Stromal cell of bone marrow (primary cell): ENCODE measurements at places on chromosomes 3 and 15.

GRCh38 chr3:195207731-195208130 is 63.2 kb downstream of the XXYLT1 start:
- DNase-seq, result no peak

GRCh38 chr3:64110071-64110470 is 86.8 kb upstream of the PSMD6 start:
- DNase-seq, result no peak

DNA sequence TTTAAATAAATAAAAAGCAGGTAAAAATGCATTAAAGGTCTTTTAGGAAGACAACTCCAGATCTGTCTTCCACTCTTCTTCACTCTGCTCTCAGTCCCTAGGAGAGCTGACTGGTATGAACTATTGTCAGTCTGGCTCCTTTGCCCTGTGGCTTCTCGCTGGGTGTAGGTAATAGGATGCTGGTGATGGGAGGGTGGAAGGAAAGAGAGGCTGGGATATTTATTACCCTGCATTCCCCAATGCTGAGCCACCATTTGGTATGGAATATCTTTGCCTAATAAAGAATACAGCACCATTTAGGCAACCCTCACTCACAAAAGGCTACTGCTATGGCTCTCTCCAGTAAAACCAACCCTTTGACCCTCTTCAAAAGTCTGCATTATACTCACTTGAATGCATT is 326.9 kb downstream of the CNTN3 start:
- no peak for DNase-seq

DNA sequence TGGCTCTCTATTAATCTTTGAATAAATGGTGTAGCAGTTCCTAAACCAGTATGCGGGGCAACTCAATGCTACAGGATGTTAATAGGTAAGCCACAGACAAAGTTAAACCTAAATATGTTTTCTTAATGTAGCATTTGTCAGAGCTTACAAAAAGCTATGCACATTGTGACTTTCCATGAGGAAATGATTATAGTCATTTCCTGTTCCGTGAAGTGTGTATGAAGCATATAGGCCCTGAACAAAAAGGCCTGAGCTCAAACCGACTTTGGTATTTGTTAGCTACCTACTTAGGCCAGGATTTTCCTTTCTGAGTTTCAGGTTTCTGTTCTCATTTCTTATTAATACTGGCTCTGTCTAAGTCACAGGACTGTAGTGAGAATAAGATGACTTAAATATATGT is 14.2 kb downstream of the ZNF80 start:
- DNase-seq, result no peak

DNA sequence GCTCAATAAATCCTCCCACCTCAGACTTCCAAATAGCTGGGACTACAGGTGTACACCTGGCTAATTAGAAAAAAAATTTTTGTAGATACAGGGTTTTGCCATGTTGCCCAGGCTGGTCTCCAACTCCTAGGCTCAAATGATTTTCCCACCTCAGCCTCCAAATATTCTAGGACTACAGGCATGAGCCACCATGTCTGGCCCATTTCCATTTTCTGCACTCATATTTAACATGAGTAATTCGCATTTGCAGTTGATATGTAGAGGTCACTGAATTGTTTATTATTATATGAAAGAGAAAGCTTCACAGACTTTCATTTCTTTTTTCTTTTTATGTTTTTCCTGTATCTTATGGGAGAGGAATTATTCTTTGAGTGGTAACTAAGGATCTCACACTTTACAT is 492.7 kb downstream of the CNTN3 start:
- DNase-seq, result peak; percentile 1

DNA sequence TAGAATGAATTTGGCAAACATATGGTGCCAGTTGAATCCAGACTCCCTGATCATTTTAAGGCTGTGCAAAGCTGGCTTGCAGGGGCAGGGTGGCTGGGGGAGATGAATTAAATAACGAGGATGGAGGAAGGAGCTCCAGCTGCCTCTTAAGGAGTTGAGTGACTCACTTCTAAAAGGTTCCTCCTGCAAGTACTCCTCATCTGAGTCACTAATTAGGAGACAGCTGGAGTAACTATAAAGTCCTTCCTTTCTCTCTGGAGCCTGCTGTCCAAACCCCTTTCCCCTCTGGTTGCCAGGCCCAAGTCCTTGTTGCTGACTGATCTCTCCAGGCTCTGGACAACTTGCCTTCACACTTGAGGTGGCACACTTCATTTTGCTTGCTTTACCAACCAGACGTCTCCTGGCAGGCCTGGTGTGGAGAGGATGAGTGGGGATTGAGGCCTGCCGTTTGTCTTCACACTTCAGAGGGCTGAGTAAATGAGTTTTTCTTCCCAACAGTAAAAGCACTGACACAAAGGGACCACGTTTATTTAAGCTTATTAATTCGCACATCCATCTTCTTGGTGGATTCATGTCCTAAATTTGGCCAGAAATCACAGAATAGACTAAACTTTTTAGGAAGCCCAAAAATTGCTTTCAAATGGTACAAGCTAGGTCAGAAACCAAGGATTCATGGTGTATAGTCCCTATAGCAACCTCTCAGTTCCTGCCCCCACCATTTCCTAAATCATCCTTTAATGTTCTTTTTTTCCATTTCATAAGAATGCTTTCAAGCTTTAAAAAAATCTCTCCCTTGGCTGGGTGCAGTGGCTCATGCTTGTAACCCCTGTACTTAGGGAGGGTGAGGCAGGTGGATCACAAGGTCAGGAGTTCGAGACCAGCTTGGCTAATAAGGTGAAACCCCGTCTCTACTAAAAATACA is 90.5 kb upstream of the MYRIP start:
- peak; percentile 38 for DNase-seq

GRCh38 chr3:14141144-14141543 is 16.3 kb downstream of the TMEM43 start:
- DNase-seq, result no peak

GRCh38 chr3:101095693-101096430 is 102.6 kb upstream of the ABI3BP start:
- no peak for DNase-seq

DNA sequence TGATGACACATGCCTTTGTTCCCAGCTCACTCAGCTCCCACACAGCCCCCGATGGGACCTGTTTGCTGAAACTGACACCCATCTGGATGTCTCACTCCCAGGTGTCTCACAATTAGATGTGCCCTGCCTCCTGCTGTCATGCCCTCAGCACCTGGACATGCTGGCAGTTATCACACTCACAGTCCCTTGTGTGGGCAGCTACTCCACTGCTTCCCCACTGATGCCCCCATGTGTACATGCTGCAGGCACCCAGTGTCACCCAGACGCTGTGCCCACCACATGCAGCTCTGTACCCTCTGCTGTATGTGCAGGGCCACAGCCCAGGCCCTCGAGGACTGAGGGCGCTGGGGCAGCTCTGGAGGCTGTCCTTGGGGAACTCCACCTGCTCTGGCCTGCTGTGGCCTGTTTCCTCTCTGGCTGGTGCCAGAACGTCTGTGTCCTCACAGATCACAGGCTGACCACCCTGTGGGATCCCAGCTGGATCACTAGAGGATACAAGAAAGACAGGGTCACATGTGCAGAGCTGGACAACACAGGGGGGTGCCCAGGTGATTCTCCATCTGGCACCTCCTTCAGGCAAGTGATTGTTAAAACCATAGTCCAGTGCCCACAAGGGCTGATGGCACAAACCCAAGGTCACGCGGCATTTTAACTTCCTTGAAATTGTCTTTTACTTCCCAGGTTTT is 14.0 kb downstream of the C3orf22 start:
- DNase-seq, result no peak

GRCh38 chr3:78919021-78919755 is 848.6 kb downstream of the ROBO1 start:
- peak; percentile 80 for DNase-seq

- peak; percentile 65 for DNase-seq
Observed at GRCh38 chr3:12708584-12709192, 44.8 kb upstream of the RAF1 start.

GRCh38 chr15:82051664-82052063 is 5.8 kb upstream of the MEX3B start:
- DNase-seq, result peak; percentile 1

DNA sequence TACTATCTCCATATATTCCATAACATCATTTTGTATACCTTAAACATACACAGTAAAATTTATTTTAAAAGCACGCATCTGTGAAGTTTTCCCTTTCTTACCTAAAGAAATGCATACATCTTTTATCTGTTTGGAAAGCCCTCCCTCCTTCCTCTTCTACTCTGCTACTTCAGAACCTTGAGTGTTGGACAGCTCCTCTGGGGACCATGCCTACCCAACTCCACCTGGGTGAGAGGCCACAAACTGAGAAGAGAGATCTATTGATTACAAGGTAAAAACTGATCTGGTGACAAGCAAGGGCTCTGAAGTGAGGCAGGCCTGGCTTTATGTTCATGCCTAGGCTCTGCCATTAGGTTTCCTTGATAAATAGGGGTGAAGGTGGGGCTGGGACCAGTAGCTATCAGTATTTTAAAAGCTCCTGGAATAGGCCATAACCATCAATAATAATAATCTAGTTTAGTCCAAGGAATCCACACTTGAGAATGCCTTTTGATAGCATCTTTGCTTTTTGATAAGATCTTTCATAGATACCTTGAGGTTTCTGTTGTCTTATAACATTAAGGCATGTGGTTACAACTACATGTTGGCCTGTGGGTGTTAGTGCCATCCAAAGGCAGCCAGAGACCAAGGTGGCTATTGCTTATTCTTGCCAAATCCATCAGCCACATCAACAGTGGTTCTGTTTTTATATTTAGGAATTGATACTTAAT is 148.8 kb downstream of the KCNMB2 start:
- no peak for DNase-seq

DNA sequence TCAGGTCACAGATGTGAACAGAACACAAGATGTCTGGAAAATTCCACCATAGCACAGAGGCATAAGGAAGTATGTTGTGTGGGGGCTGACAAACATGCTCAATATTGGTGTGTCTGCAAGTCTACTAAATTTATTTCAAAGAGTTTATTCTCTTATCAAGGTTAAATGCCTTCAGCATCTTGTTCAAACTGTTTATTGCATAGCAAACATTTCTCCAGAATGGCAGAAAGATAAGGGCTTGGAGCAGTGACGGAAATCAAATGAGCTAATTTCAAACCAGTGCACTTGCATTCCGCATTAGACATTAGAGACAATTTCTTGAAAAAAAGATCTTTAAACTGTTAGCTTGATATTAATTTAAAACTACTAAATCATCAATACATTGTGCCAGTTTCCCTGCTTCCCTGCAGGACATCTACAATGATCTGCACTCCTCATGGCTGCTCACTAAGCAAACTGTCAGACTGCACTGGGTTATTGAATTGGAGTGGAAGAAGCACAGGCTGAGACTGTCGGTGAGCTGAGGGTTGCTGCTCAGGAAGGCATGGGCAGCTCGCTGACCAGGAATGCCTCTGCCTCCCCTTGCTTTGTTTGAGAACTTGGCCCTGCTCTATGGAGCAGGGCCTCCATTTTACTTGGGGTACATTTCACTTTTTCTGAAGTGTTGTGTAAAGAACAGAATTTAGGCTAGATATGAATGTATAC is 89.4 kb downstream of the KCNAB1 start:
- DNase-seq, result no peak

DNA sequence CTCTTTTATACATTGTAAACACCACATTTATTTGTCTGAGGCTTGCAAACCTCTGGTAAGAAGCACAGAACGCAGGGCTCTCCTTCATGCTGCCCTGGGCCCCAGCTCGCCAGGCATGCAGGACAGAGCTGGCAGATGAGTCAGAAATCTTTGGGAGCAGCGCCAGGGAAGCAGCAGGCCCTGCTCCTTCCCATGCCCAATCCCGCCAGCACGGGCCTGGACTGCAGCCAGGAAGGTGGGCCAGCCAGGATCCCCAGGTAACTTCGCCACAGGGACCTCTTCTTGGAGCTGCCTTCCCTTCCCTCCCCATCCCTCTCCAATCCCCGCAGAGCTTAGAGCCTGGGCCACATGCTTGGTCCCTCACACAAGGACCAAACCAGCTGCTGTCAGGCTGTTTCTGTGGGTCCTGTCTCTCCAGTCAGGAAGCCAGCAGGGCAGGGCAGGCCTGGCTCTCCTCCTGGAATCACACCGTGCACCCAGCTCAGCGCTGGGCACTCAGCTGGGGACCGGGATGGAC is 8.8 kb downstream of the STOML1 start:
- DNase-seq, result peak; percentile 72

GRCh38 chr3:171204942-171205341 is 178.4 kb upstream of the SLC2A2 start:
- DNase-seq, result no peak

DNA sequence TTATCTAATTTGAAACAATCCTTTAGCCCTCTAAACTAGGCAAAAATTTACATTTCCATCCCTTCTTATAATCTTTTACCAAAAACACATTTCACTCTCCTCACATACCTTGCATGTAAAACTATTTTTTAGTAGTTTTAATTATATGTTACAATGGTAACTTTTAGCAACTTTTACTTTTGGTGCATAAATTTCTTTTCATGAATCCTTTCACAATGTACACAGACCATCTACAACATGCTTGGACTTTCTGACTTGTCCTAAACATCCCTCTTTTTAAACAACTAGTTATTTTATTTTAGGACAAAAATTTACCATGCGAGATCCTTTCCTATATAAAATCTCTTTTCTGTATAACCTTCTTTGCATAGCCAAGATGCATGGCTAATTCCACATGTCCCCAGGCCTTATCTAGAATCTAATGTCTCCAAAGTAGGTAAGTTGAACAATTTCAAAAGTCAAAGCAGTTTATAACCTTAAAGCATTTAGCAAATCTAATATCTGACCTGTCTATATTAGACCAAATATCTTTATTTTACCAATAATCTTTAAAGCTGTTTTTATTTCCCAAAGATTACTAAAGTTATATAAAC is 14.4 kb upstream of the ALDH1L1 start:
- DNase-seq, result no peak

- no peak for DNase-seq
Observed at GRCh38 chr3:155912579-155913190, 42.2 kb downstream of the GMPS start.

- DNase-seq, result no peak
Observed at GRCh38 chr15:36784098-36784670, 204.8 kb downstream of the CDIN1 start.

DNA sequence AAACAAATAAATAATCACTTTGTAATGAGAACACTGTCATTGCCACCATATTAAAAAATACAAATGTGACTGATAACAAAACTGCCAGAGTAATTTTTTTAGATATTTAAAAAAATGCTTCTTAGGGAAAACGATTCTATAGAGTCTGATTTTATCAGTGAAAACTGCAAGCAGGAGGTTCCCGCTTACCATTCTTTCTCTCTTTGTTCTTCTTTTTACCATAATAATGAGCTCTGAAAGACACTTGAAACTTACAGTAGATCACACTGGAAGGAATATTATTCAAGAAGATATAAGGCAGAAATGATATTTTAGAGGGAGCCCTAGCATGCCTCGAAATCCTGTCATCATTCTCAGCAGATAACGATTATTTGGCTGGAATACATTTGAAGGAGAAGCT is 701.3 kb downstream of the ROBO1 start:
- no peak for DNase-seq

- DNase-seq, result no peak
Observed at GRCh38 chr3:122421101-122421500, 5.2 kb upstream of the WDR5B start.

GRCh38 chr3:14424711-14425580 is 22.5 kb downstream of the SLC6A6 start:
- DNase-seq, result no peak

GRCh38 chr3:105277656-105278055 is 89.1 kb upstream of the ALCAM start:
- DNase-seq, result peak; percentile 36

- DNase-seq, result no peak
Observed at GRCh38 chr3:17554078-17554477, 188.4 kb downstream of the TBC1D5 start.
